Right kidney (tissue), 9 donors: ENCODE measurements at places on chromosomes 2 and 18.

DNA sequence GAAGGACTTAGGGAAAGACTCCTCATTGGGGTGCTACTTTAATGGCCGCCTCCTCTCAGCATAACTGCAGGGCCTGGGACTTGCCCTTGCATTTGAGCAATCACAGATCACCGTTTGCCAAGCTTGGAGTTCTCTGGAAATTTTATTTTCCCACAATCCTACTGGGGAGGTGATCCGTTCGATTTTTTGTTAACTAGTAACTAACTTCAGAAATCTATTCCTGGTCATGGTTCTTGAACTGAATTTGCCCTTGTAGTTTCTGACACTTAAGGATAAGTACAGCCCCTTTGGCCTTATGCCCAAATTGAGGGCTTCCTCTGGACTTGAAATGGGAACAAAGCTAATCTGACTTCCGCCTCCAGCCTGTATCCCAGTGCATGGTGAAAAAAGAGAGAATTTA is 60.5 kb upstream of the ST3GAL5 start:
- DNase-seq = no peak

- DNase-seq = no peak
Observed at GRCh38 chr18:35753306-35753910, 171.9 kb downstream of the GALNT1 start.

GRCh38 chr2:71669628-71670429 is 216.5 kb downstream of the DYSF start:
- no peak for DNase-seq

GRCh38 chr2:20771299-20771698 is 51.6 kb downstream of the LDAH start:
- no peak for DNase-seq

- no peak for DNase-seq
Observed at GRCh38 chr2:128395196-128395595, 76.5 kb upstream of the HS6ST1 start.

DNA sequence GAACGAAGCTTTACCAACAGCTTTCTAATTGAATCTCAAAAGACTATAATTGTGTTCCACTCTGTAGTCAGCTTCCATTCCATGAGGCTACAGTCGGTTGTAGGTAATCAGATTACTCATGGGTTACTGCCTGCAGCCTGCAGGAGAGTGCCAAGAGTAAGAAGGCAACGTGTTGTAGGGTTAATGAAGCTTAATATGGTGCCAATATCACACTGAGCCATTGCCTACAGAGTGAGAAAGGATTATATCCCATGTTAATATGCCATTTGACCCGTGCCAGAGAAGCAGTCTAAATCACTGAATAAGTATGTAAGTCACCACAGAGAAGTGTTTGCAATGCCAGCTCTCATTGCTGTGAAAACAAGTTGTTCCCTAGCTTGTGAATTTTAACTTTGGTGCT is 734.5 kb upstream of the ACVR2A start:
- no peak for DNase-seq

DNA sequence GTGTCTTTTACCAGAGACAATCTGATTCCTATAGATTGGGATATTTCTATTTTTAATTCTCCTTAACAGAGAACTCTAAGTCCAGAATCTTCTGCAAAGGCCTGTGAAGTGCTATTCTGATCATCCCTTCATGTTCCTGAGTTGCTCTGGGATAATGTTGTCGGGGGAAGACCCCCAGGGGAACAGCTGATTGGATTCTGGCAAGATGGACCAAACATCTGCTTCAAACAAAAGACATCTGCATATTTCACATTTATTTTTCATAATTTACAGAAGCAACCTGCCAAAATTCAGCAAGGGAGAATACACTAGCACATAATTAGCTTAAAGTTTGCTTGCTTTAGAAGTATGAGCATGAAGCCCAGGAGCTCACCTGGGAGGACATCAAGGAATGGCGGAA is 116.0 kb upstream of the ETAA1 start:
- DNase-seq = no peak

DNA sequence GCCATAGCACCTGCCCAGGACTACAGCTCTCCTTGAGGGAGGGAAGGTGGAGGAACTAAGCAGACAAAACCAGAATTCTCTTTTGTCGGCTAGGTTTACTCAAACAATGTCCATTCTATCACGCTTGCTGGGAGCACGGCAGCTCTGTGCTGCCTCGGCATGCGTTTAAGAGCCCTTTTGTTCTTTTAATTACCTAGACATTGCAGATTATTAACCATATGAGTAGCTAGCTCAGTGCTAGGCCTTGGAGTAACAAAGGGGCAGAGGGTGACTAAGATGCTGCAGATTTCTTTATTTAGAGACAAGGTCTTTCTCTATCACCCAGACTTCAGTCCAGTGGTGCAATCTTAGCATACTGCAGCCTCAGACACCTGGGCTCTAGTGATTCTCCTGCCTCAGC is 11.1 kb downstream of the MSGN1 start:
- DNase-seq = no peak

GRCh38 chr2:145383961-145384360 is 864.0 kb upstream of the ZEB2 start:
- no peak for DNase-seq

GRCh38 chr2:187918996-187919821 is 365.0 kb upstream of the TFPI start:
- no peak for DNase-seq

DNA sequence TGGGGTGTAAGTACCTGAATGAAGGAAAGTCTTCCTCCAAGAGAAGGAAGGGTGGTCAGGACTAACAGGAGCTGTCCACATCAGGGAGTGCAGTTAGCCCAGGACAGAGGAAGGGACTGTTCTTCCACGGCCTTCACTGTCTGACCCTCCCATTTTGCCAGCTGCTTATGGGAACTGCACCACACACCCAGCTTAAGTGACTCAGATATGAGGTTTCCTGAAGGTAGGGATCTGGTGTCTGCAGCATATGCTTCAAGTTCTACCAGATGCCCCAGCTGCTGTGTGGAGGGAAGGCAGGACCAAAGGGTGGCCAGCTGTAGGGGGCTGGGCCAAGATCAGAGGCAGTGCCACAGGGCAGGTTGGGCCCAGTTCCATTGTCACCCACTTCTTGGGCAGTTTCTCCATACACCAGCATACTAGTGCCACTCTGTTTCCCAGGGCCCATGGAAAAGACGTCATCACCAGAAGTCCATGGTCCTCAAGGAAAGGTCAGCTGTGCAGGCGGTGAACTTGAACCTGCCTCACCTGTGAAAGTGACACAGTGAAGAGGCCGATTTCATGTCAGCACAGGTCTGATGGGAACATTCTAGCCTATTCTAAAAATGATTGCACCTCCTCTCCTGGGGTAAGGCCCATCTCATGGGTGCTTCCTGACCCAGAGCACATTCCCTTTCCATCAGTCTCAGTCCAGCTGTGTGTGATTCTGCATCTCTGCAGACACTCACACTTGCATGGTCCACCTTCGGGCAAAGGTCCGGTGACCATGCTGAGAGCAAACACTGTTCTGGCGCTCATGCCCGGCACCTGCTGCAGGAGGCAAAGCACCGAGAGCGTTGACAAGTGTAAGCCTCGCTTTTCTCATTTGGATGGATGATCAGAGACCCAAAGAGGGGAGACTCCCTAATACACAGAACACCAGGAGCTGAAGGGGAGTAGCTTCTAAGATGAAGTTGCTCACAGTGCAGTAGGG is 68.0 kb downstream of the ACAA2 start:
- no peak for DNase-seq
